HCEC 1CT (cell line): ENCODE measurements at places on chromosomes 2 and 18.

GRCh38 chr2:43239981-43240765 is 13.8 kb upstream of the ZFP36L2 start:
- no peak for DNase-seq

DNA sequence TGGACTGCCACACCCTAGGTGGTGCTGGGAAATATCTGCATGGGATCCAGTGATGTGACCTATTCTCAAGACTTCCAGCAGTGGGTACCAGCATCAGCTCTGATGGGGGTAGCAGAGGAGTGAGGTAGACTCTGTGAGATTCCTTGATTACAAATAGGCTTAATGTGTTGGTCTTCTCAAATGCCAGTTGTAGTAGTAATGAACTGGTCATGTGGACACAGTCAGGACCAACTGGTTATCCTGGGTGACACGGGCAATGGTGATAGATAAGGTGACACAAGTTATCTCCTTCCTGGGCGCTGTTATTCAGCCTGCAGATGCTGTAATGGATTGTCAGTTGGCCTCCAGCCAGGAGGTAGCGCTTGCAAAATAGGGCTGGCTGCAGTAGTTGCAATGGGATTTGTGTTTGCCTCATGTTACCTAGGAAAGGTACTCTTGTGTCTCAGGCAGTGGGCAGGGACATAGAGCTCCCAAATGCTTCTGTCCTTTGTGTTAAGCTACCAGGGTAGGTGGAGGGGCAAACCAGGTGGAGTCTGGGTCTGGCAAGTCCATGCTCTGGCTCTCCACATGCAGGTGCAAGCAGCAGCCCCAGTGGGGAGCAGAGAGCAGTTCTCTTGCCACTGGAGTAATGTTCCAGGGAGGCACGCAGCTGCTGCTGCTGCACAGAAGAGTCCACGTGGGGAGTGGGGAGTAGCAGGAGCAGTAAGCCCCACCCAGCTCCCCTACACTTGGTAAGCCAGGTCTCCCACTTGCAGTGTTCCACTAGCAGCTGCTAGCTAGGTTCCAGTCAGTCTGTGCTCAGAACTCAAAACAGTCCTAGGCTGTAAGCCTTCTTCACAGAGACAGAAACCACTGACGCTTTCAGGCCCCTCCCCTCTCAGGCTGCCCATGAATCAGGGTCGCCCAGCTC is 505.4 kb upstream of the DDX18 start:
- no peak for DNase-seq

- DNase-seq: no peak
These were observed 21.9 kb downstream of the HJURP start for GRCh38 chr2:233832414-233832813.

DNA sequence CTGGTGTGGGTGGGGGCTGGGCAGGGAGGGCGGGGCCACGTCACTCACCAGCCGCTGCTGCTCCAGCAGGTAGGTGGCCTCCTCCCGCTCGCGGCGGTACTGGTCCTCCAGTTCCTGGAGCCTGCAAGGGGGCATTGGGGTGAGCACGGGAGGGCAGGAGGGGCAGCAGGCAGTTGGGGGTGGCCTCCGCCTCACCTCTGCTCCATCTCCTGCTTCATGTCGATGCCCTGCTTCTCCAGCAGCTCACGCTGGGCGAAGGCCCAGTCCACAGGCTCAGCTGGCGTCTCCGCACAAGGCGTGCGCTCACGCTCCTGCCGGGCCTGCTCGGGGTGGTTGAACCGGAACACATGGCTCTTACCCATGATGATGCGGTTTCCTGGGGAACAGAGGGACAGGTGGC is 57.0 kb downstream of the KIF1A start:
- no peak for DNase-seq

DNA sequence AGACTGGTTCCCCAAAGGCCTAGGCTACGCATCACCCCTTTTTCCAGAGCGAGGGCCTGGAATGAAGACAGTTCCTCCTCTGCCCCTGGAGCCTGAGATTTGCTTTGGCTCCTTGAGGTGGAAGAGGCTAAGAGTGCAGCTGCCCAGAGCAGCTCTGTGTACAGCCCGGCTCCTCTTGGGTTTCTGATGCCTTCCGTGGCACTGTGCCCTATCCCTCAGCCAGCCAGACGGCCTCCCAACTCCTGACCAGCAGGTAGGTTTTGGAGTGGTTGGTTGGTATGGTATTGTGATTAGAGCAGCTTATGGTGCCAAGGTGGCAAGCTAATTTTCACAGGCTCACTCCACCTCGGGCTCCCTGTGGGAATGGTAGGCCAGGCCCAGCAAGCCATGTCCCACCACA is 112.2 kb downstream of the TANC1 start:
- no peak for DNase-seq

- no peak for DNase-seq
These were observed 14.3 kb upstream of the ODC1 start for GRCh38 chr2:10462178-10463083.
